Substantia nigra (tissue), 51 donors: ENCODE measurements at places on chromosomes 6 and 20.

DNA sequence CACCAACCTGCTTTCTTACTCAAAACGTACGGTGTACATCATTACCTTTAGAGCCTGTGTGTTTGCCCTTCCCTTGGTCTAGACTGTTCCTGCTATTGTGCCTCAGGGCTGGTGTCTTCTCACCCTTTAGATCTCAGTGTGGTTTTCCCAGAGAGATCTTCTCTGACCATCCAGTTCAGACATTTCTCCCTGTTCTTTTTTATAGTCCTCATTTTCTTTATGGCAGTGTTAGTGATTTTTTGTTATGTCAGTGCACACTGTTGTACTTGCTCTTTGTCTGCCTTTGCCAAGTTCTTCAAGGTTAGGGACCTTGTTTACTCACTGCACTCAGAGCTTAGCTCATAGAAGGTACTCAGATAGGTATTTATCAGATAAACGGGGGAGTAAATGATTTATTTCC, 82.8 kb downstream of the ATRN start:
- DNase-seq: no peak

DNA sequence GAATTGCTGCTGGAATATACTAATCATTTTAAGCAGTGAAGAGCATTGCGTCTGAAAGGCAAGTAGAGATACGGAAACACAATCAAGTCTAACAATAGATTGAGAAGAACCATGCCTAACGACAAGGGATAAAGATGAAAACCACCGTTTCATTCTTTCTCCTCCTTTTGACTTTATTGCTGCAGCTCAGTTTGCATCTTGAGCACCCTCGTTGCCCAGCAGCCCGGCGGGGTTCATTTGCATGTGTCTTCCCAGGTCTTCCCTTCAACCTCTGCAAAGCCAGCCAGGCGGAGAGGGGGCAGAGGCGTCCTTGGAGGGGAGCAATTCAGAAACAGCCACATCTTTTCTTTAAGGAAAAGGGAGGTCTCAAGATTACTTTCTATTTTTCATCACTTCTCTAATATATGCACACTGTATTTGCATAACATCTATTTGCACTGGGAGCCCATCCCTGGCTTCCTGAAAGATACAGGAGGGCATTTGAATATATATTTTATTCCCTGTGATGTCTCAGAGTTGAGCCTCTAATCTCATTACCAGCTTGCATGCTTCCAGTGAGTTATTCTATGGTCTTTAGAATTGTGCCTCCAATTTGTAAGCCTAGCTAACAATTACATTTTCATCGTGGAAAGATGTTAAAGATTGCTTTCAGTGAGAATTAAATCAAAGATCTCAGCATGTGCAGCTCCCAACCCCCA, 18.7 kb upstream of the PXDC1 start:
- no peak for DNase-seq

- DNase-seq: no peak
These were observed 216.8 kb downstream of the TAF4 start for GRCh38 chr20:61848851-61849250.

DNA sequence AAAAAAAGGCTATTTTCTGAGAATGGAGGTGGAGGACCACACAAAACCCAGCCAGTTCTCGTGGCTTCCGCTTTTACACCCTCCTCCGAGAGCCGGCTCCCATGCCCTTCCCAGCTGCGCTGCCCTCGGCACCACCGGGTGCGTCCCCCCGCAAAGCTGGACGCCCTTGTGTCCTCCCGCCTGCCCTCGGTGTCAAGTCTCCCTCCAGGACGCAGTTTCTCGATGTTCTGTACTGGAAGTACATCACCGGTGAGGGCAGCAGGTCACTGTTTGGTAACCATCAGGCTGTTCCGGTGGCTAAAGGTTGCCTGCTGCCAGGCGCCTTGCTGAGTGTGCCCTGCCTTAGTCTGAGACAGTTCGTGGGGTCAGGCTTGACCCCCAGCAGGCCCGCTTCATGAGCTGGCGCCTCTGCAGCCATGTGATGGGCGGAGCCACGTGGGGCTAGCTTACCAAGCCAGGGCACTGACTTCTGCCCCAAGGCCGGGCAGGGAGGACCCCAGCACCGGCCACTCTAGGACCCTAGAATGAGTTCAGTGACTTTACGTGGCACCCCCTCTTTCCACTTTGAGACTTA, 34.6 kb downstream of the RREB1 start:
- no peak for DNase-seq

GRCh38 chr6:139430899-139431601, 56.6 kb upstream of the CITED2 start:
- DNase-seq: no peak

GRCh38 chr20:46900826-46901225, 6.2 kb downstream of the EYA2 start:
- no peak for DNase-seq

GRCh38 chr6:17665132-17665531, 41.6 kb downstream of the NUP153 start:
- DNase-seq: no peak

DNA sequence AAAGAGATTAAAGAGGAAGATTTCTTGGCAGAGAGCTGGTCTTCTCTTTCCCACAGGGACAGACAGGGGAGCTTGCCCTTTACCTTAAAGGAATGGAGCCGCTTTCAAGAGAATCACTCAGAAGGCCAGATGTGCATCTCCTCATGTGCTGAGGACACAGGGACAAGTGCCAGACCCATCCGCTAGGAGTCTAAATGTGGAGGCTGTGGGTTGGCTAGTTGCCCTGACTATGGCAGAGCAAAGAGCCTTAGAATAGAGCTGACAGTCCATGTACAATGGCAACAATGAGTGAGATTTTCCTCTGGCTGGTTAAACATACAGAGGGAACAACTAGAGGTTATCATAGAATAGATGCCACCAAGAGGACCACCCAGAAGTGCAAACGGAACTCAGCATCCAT, 7.3 kb upstream of the DOK5 start:
- no peak for DNase-seq

DNA sequence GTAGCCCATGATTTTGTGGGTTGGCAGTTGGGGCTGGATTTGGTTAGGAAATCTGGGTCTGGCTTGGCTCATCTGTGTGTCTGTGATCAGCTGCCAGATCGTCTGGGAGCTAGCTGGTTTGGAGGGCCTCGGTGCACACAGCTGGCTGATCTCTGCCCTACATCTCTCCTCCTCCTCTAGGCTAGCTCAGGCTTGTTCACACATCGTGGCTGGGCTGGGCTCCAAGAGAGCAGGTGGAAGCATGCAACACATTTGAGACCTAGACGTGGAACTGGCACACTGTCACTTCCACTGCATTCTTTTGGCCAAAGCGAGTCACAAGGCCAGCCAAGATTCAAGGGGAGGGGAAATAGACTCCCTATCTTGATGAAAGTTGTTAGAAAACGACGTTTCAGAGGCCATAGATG, 15.9 kb downstream of the NDUFAF5 start:
- no peak for DNase-seq

DNA sequence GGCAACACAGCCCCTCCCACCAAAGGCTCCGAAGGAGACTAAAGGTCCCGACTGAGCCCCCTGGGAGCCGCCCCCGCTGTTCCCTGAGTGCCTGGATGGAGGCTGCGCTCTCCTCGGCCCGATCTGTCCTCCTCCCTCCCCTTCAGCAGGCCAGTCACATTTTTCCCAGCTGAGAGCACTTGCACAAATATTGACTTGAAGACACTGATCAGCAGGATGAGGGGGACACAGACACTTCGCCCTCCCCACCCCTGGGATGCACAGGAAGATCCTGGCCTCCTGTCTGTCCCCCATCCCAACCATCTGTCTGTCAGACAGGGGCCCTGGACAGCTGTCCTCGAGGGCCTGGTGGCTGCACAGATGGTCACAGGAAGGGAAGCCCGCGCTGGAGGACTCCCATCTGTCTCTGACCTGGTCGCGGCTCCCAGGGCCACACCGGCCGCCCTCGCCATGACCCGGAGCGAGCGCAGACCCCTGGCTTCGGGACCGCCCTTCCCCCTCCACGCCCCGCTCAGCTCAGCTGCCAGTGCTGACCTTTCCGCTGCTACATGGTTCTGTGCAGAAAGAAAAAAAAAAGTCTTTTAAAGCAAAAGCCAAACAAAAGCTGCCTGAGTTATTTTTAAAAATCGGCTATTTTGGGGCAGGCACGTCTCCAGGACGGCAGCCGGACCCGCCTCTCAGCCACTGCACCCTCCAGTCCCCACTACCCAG, 11.1 kb downstream of the LAMA5 start:
- DNase-seq: no peak

DNA sequence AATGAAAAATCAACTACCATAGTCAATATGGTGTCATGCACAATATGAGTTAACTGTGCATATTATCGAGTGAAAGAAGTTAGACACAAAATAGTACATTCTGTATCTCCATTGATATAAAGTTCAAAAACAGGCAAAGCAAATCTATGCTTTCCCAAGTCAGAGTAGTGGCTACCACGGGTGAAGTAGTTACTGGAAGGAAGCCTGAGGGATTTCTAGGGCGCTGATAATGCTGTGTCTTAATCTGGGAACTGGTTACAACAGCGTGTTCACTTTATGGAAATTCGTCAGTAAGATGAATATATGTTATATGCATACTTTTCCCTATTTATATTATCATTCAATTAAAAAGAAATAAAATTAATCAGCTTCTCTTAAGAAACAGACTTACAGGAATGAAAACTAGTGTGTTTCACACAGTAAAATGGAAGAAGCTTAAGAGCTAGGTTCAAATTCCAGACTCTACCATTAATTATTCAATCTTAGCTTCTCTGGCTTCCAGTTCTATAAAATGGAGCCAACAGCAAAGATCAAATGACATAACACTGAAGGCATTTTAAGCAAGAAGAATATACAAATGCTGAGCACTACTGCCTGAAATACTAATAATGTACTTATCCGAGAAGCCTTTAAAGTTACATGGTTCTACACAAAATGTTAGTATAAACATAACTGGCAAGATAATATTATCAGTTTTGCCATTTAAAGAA, 19.2 kb downstream of the BACH2 start:
- DNase-seq: no peak

GRCh38 chr6:32131439-32131948, 1.4 kb upstream of the FKBPL start:
- DNase-seq: no peak

DNA sequence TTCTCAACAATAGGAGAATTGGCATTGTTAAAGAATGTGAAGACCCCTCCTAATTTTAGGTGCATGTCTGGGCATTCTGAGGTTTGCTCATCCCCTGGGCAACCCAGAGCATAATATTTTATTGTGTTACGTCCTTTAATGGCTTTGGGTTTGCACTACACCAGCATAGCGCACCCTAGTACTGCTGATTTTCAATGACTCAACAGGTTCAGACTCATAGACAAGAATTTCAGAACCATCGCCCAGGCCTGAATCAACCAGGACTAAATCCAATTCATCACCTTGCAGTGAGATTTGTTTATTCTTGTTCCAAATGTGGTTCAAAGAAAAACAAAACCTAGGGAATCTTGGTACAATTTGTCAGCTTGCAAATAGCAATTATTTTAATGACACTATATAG, 137.8 kb upstream of the PHACTR1 start:
- DNase-seq: no peak

DNA sequence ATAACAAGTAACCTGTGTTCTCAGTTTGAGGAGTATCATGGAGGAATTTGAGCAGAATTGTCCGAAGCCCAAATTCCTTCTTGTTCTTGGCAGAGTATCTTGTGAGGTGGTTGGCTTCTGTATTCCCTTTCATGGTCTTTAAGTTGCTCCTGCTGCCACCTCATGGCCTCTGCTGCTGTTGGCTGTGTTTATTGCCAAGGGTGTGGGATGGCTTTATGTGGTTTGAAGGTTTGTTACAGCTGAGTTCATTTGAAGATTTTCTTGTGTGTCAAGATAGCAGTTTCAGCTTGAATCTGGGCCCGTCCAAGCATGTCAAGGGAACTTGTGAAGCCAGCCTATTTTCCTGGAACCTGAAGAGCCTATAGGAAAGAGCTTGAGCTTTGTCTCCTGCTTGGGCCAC, 20.2 kb upstream of the TTK start:
- DNase-seq: no peak

GRCh38 chr6:112311950-112312547, 35.1 kb upstream of the RFPL4B start:
- DNase-seq: no peak

GRCh38 chr6:53892707-53893106, 97.9 kb downstream of the LRRC1 start:
- no peak for DNase-seq
